ENCODE measurements at places on chromosomes 11 and 22.

DNA sequence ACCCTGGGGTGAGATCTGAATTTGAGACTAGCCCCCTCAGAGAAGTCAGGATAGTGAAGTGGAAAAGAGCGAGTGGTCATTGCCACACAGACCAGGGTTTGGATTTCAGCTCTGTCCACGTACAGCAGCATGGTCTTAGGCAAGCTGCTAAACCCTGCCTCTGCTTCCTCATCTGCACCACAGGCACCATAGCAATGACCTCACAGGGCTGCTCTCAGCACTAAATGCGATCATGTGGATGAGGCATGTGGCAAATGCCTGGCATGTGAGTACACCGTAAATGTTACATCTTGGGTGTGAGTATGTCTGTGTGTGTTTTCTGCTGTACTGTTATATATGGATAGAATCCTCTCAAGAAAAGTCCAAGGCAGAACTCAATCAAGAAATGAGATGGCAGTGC, 15.8 kb downstream of the NAV2 start:
- no peak for DNase-seq

GRCh38 chr11:8273287-8273686, 9.6 kb upstream of the LMO1 start:
- no peak for DNase-seq

DNA sequence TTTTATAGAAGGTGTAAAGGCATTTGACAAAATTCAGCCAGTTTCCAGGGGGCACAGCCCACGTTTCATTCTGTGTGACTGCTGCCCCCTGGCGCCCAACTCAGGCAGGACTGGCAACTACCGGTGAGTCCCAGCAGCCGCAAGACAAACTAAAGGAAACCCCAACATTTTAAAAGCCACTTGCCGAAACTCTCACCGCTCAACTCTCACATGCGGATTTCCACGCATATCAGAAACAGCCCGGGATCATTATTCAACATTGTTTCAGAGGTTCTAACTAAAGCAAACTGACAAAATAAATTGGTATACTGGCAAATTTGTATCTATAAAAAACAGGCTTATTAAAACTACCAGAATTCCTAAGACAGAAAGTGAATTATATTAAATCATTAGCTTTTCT, 48.2 kb downstream of the MORC2 start:
- peak; percentile 18 for DNase-seq

GRCh38 chr11:133955081-133955891, 1.5 kb downstream of the IGSF9B start:
- DNase-seq: no peak

DNA sequence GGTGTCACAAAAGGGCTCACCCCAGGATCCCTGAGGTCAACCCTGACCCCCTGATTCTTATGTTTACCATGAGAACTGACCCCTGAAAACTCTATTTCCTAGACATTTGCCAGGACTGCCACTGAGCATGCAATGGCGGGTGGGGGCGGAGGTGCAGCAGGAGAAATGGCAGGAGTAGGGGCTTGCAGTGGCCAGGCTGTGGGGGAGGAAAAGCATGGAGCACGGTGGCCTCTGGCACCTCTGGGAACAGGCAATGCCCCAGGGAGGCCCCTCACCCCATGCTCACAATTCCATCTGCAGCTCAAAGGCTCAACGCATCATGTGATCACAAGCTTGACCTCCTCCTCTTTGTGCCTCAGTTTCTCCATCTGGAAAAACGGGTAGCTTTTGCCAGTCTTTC, 46.5 kb upstream of the FGF3 start:
- no peak for DNase-seq

DNA sequence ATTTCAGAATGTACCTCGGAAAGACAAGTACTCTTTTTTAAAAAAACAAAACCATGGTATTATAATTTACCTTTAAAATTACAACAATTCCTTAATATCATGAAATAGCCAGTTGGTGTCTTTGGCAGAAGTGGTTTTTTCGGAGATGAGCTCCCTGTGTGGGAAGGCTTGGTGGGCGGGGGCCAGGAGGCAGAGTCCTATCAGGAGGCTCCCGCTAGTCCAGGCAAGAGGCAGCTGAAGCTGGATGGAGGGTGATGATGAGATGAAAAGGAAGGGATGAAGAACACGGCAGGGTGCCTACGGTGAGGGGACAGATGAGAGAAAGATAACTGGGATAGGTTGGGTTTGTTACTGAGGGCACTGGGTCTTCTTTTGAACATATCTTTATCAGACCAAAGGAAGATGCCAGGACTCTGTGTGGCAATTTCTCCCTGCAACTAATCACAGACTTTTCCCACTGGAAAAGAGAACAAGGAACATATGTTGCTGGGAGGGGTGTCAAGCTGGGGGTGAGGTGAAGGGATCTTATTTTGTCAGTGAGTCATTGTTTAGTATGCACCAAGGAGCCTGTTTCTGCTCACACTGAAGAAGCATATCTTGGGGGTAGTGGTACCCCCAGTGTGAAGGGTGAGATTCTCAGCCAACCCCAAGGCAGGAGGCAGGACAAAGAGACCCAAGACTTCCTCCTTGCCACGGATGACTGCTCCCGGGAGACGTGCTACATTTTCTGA, 91.5 kb upstream of the YWHAH start:
- DNase-seq: no peak

DNA sequence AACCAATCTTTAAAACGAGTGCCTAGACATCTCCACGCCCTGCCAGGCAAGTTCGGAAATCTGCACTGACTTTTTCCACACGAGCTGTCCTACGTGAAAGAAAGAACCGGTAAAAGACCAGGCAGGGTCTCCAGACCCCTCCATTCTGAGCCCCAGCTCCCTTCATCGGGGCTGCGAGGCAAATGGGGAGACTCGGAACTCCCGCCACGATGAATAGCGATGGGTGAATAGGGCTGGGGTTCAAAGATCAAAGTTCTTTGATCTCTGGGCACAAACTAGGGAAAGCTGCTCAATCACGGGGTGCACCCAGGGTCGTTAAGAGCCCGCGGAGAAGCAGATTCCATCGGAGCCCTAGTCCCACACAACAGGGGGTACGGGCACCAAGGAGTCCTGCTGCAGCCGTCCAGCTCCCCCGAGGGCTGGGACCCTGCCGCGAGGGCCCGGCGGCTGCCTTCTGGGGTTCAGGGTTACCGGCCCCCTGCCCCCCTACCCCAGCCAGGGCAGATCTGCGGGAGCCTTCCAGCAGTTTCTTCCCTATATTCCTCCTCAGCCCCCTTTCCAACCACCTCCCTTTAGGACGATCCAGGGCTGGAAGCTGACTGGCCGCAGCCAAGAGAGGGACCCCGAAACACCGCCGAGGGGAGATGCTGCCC, 1.1 kb downstream of the LRP4 start:
- DNase-seq: no peak

- peak; percentile 81 for DNase-seq
Measured at GRCh38 chr22:43014869-43015676, at the start of gene PACSIN2. TSS of gene PACSIN2 (minus strand) at chr22:43015149. CDS start at chr22:42912080, 103,069 bp downstream.

DNA sequence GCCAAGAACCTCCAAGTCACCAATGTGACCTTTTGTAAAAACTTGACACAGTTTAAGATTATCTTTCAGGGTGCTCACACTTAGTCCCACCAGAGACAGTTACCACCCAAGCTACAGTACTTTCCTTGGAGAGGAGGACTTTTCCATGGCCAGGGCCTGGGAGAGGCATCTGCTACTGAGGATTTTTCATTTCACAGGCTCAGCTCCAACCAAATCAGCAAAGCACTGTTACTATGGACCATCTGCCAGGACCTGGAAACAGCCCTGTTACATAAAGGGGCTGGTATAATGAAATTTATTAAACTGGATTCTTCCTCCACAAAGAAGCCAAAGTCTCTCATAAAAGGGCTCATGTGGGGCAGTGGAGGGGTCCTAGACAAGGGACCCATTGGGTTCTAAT, 38.6 kb downstream of the SERGEF start:
- DNase-seq: no peak

DNA sequence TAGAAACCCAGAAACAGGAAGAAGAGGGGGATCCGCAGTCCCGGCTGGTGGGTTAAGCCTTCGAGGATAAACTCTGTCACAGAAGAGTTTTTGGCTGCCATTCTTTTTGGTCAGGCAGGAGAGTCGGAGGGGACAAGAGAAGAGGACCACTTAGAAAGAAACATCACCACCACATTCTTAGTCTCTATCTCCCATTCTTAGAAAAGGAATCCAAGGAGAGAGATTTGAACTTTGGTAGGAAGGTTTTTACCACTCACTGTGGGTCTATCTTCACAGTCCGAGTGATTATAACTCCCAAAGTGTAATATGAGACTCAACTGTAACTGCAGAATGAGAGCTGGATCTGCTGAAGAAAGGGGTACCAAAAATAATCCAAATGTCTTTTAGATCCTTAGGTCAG, at the start of gene OR8B12:
Gene OR8B12, minus strand, starts transcription at position 101 of the 400 bp plus-strand sequence. Its CDS starts 0 bp downstream, at position 101.
- no peak for DNase-seq

DNA sequence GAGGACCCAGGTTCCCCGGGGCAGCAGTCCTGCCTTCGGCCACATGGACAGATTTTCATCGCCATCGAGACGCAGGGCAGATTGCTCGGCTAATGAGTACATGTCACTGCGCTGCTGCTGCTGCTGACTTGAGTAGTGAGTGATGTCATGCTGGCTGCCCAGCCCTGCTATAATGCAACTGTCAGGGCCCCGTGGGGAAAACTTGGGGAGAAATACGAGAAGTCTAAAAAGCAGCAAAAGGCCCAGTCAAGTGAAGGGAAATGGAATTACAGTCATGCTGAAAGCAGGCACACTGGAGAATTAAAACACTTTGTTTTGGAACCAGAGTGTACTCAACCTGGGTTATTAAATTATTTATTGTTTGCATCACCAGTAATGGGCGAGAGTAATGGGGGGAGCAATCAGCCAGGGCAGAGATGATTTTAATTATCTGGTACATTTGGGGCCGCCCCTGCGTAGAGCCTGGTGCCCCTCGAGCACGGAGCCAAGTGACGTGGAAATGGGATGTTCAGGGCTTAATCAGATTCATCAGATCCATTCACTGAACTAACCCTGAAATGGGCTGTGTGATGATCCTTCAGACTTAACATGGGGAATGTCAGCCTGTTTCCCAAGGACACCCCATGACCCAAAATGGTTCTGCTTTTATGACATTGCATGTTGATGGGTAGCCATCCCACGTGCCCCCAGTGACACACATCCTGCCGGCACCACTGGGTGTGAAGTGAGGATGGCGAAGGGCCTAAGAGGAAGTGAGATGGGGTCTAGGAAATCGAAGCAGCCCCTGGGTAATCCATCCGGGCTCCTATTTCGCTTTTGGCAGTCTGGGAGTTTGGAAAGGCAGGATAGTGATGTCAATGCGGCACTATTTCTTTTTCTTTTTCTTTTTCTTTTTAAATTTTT, 241.6 kb upstream of the CADM1 start:
- DNase-seq: no peak

DNA sequence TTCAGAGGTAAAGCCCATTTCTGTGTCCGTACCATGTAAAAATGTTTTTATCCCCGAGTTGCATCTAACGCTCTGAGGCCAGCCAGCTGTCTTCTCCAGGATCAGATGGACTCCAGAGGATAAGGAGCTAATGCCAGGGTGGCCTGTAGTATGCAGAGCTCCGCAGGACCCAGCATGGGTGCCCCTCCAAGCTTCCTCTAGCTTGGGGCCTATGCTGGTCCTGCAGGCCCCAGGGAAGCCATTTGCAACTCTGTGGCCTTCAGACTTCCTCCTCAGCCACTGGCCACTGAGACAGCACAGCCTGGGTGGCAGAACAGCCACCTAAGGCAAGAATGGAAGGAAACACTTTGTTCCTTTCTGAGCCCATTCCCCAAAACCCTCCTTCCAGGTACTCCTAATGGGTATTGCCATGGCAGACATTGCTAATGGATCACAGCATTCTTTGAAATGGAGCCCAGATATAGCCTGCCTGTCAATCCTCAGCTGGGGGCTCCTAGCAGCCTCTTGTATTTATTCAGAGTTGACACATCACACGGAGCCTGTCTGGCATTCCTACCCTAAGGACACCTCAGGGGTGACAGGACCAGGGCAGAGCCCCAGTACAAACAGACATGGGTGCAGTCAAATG, 4.7 kb downstream of the ADA2 start:
- no peak for DNase-seq

DNA sequence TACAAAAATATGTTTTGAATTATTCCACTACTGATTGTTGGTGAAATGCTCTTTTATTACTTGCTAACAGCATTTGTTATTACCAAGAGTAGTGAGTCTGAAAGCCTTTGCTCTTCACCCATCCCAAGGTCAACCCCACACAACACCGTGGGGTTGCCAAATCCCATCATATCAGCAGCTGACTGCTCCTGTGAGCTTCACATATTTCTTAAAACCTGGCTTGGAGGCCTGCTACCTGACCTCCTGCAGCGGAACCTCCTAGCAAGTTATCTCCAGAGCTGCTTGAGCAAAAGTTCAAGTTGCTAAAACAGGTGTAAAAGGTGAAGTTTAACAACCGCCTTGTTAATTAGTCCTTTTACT, 20.1 kb upstream of the EIF3M start:
- no peak for DNase-seq

DNA sequence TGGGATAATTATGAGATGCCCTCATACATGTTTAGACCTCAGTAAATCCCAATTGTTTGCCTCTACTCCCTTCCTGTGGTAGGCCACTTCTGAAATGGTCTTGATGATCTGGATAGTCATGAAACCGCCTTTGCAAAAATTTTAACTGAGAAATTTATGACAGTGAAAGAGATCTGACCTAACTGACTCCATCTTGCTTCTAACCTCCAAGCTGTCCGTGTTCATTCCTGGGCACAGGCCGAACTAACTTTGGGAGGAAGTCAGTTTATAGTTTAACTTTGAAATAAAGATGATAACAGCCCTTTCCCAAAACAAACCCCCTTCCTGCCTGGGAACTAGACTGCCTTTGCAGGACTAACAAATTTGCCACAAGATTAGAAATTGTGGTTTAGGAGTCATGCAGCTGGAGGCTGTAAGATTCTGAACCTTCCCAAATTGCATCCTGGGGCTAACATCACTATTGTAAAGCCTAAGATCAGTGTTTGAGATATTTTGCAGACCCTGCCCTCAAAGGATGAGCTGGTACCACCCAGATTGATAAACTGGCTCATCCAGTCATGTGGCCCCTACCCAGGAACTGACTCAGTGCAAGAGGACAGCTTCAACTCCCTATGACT, 19.9 kb upstream of the CTR9 start:
- DNase-seq: no peak

- DNase-seq: no peak
Measured at GRCh38 chr22:46726066-46726985, 11.7 kb downstream of the CERK start.

- DNase-seq: no peak
Measured at GRCh38 chr11:64568584-64569140, 22.4 kb upstream of the SLC22A12 start.
